Activated naive CD4-positive, alpha-beta T cell treated with anti-CD3 and anti-CD28 coated beads, Interleukin-2, amount 50 U/mL, for 16 hours (primary cell): ENCODE measurements at places on chromosomes 1 and 21.
A peak's percentile ranks its signal among the peaks of the same experiment; 100 is the strongest.

DNA sequence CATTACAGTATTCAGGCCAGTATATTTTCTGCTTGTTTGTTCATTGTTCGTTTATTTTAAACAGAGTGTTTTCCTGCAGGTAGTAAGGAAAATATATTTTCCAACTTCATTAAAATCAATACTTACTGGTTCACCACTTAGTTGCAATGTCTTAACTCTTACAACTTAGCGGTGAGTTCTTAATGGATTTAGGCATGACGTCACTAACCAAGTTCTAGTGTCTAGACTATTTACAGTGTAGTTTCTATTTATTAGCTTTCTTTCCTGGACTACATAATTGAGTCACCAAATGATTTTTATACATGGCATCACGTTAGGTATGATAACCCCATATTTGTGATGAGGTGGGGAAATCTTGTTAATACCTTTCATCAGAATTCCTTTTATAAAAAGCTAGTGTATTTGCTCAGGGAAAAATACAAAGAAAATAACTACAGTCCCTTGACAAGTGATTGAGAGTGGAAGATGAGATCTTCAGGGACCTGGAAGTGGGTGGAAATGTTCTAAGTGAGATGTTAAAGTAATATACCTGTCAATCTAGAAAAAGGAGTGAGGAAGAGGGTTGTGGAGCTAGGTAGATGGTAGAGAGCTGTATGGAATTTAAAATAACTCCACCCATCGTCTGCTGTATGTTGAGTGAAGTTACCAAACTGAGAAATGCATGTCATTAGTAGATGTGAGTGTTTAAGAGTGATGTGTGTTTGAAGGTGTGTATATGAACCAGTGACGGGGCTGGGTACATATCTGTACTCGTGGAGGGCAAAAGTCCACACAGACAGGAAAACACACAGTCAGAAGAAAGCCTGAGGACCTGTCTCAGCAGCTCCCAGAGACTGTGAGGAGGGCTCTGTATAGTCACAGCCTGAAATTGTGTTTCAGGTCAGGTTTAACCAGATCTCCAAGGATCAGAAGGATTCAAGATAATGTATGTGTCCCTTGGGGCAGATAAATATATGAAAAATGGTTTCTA lies 197.6 kb upstream of the ADAMTS5 start:
- DNase-seq = no peak

DNA sequence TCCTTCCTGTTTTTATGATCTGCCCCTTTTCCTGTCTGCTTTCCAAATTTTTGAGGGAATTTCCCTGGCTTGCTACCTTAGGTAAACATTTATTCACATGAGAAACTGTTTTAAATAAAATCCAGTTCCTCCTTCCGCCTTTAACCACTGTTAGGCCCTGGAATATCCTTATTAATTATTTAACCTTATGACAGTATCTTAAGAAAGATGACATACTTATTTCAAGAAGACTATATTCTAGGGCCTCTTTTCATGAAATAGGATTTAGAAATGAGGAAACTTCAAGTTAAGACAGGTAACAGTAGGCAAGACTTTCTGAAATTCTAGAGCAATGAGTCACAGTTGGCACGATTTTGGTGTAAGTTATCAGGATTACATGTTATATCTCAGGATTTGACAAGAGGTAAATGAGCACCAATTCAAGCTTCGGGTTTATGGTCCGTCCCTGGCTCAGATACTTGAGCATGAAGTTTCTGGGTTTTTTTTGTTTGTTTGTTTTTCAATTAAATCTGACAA lies 2.0 kb upstream of the TNFSF18 start:
- no peak for DNase-seq

- no peak for DNase-seq
Measured at GRCh38 chr1:109531826-109532364, 7.8 kb upstream of the GPR61 start.

DNA sequence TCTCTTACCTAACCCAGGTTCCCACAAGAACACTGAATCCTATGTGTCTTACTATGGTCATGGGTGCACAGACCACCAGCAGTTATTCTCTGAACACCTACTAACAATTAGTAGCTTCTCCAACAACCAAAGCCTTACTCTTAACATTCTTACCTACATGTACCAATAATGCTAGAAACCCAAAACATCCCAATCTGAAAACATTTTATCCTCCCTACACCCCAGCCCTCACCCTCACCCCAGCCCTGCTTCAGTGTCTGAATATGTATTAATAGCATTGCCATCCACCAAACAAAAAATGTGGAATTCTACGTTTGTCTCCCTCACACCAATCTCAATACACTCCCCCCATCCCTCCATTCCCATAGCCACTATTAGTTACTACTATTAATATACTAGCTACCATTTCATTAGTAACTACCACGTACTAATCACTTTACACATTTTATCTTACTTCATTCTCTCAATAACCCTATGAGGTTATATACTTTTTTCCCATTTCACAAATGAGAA lies 2.6 kb downstream of the TRIM33 start:
- no peak for DNase-seq

- DNase-seq = no peak
Measured at GRCh38 chr21:25491267-25491666, 116.0 kb downstream of the MRPL39 start.

- DNase-seq = no peak
Measured at GRCh38 chr21:37202221-37203110, 64.7 kb downstream of the VPS26C start.

GRCh38 chr21:33943293-33943692 lies 27.7 kb upstream of the ATP5PO start:
- no peak for DNase-seq

- peak; percentile 22 for DNase-seq
Measured at GRCh38 chr21:26732432-26733221, 112.6 kb downstream of the ADAMTS1 start.

DNA sequence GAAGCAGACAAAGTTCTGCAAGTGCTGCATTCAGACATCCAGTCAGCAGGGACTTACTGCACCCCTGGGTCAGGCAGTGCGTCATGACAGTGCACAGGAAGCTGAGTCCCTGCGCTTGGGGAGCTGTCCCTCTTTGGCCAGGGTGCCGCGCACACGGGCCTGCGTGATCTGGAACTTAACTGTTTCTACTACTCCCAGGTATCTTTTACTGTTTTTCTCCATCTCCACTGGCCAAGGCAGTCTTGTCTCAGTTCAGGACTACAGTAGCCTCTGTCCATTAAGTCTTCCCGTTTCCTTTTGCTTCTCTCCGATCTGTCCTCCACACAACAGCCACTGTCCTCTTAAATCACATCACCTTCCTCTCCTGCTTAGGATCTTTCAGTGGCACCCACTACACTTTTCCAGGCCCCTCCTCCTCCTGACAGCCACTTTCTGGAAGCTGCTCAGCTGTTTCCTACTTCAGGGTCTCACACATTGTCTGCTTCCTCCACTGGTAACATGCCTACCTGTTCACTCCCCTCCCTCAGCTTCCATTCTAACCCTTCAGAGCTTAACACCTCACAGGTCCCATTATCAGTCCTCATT lies 15.9 kb downstream of the ERRFI1 start:
- DNase-seq = no peak
